ENCODE measurements at places on chromosomes 11 and 22. TPM values are rescaled to one million over a fixed set of nuclear protein-coding genes. Genes with fewer than 3 reads are reported as not detected.

- no peak for DNase-seq
Observed at GRCh38 chr11:61964058-61964665, 3.3 kb downstream of the FTH1 start.

- DNase-seq: no peak
Observed at GRCh38 chr22:20290578-20291248, 22.6 kb upstream of the RTN4R start.

GRCh38 chr11:1570896-1571759, 943 bp downstream of the DUSP8 start:
- peak; percentile 73 for DNase-seq

DNA sequence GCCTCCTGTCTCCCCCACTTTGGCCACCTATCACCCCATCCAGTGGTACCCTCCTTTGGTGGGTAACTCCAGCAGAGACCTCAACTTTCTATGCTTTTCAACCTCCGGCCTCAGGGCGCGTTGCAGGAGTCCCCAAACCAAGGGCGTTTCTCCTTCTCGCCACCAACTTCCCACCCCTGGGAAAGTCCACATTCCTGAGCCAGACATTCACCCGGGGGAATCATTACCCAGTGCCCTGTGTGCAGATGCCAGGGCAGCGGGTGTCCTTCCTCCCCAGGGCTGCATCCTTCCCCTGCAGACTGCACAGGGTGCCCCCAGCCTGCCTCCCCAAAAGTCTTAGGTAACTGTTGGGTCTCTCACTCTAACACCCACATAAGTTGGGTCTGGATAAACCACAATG, 26.4 kb downstream of the MYEOV start:
- DNase-seq: no peak

- no peak for DNase-seq
Observed at GRCh38 chr11:111531136-111531535, 9.4 kb upstream of the LAYN start.

GRCh38 chr11:28566339-28567089, 458.3 kb downstream of the METTL15 start:
- DNase-seq: peak; percentile 74

DNA sequence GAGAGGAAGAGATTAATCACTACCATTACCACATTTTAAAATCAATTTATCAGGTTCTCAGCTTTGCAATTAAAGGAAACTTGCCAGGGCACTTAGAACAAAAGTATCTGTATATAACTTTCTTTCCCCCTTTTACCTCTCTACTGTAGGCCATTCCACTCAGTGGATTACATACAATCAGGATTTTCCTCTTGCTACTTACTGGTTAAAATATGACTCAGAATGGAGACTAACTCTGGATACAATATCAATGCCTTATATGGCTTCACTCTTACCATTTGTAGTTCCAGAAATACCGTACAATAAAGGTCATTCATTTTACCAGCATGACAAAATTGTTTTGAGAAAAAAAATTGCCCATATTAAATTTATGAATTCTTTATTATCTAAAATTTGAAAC, 706.8 kb downstream of the KCNA4 start:
- no peak for DNase-seq

DNA sequence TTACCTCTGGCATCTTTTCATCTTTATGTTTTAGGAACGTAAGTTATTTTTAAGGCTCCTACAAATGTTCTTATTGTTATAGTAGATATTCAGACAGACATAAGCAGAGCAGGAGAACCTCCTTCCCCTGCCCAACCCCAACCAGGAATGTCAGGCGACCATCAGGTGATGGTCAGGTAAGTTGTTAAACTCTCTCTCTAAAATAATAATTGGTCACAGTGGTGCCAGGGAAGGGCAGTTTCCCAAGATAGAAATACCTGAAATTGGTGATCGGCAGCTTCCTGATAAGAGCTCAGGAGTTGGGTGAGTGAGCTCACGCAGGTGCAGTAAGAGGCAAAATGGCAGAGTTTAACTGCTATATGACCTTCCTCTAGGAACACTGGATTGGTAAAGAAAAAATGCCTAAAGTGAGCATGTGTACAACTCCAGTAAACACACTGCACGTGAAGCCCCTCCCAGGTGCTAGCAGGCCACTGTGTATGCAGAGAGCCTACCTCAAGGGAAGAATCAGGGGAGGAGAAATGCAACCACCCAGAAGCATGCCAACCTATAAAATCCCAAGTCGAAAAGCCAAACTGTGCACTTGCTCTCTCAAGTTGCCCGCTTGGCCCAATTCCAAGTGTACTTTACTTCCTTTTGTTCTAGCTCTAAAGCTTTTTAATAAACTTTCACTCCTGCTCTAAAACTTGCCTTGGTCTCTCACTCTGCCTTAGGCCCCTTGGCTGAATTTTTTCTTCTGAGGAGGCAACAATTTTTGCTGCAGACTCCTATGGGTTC, 273.9 kb downstream of the SBF2 start:
- no peak for DNase-seq

DNA sequence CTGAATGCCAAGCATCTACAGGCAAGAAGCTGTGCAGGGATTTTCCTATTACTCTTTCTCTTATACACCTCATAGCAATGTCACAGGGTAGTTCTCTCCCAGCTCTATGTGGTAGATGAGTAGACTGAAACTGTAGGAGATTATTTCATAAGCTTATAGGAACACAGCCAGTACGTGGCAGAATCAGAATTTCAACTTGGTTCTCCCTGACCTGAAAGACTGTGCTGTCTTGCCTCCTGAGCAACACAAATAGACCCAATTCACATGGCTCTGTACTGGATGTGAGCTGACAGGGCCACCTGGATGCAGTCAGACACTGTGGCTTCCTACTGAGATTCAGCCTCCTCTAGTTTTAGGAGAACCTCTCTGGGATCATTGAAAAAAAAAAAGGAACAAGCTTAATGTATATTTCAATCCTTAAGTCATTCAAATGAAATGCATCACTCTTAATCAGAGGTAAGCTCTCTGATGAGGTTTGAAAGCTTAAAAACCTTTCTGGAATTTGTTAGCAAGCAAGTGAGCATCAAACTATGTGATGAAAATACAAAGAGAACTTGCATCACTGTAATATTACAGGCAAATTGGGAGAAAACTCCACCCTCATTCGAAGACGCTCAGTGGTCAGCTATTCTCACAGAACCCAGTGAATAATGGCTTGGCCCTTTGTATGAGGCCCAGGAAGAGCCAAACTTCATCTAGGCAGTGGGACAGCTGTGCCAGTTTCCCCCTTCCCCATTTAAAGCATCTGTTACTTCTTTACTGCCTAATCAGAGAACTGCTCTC, 1039.3 kb downstream of the NTM start:
- DNase-seq: no peak

GRCh38 chr11:62125316-62125715, 1.5 kb downstream of the INCENP start:
- DNase-seq: no peak

DNA sequence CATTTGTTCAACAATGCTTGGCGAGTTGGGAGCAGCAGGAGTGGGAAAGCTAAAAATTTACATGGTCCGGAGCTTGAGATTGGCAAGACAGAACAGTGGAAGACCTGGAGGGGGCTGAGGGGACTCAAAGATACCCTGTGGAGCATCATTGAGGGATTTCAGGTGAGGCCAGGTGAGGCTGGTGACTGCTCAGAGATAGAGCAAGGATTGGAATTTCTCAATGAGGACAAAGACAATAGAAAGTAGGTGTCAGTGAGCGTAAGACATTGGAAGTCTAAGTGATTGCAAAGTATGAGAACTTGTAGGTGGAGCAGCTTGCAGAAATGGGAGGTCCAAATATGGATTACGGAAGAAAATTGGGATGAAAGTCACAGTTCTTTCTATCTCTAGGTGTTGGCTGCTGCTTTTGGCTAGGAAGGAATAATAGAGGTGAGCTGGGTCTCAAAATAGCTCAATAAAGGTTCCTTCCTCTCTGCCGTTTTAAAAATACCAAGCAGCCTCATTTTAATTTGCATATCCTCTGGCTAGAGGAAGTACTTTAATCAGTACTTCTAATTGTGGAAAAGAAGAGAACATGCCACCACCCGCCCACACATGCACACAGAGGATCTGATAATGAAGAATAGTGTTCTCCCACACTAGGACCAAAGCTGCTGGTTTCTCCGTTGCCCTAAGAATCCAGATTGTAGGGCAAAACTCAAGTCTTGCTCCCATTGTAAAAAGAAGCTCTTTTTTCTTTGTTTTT, 41.8 kb upstream of the SORL1-AS1 start:
- DNase-seq: no peak

DNA sequence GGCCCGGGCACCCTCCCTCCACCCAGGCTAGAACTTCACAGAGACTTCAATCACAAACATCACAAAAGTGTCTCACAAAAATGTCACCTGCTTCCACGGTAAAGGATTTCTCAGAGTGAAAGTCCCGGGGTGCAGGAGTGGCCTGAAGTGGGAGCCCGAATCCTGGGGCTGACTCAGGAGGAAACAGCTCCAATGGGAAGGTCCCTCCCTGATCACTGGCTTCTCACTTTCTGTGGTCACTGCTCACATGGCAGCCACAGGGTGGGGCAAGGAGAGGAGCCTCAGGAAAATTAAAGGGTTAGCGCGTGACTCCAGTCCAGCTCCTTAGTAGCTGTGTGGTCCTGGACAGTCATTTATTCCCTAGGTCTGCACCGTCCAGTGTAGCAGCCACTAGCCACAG, 564.5 kb upstream of the B3GAT1 start:
- DNase-seq: no peak

DNA sequence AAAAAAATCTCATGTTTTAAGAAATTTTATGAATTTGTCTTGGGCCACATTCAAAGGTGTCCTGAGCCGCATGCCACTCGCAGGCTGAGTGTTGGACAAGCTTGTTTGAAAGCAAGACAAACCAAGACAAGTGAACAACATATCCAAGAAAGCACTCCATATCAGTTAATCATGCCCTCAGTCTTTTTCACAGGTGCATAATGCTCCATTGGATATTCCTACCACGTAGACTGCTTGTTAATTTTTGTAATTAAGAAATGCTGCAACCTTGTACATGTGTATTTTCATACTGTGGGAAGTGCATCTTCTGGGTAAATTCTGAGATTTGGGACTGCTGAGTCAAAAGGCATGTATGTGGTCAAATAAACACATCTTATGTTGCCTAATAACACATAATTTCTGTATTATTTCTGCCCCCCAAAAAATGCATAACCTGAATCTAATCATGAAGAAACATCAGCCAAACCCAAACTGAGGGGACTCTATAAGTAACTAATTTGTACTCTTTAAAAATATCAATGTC, 8.2 kb downstream of the RRAS2 start:
- DNase-seq: no peak

- DNase-seq: no peak
Observed at GRCh38 chr22:19510919-19511341, 13.3 kb downstream of the CLDN5 start.

- DNase-seq: no peak
Observed at GRCh38 chr11:119175493-119176077, 7.1 kb downstream of the NLRX1 start.

GRCh38 chr22:37741312-37741795, 44.5 kb downstream of the TRIOBP start:
- DNase-seq: peak; percentile 91

DNA sequence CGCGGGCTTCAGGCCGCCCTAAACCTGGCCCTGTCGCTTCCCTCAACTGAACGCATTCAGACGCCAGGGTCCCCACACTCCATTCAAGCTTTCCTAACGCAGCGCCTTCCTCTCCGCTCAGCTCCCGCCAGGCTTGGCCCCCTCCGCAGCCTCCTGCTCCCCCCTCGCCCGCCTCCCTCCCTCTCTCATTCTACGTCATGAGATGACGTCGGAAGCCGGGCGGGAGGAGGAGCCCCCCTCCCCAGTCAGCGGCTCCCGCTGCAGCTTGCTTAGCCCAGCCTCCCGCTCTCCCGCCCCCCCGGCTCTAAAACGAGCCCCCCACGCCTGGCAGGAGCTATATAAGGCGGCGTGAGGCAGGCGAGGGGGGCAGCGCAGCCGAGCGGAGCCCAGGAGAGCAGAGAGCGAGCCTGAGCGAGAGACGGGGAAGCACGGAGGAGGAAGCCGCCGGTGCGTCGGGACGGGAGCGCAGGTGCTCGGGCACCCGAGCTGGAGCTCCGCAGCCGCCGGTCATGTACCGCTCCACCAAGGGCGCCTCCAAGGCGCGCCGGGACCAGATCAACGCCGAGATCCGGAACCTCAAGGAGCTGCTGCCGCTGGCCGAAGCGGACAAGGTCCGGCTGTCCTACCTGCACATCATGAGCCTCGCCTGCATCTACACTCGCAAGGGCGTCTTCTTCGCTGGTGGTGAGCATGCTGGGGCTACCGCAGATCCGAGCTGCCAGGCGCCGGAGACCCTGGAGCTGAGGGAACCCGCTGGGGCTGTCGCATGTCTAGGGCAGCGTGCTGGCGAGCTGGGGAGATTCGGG, at the start of gene NPAS4:
TSS of gene NPAS4 (plus strand) at position 365 of the 806 bp plus-strand sequence. CDS start at position 510, 145 bp downstream.
- DNase-seq: peak; percentile 69

- no peak for DNase-seq
Observed at GRCh38 chr11:132520199-132520598, 1012.1 kb downstream of the OPCML start.

DNA sequence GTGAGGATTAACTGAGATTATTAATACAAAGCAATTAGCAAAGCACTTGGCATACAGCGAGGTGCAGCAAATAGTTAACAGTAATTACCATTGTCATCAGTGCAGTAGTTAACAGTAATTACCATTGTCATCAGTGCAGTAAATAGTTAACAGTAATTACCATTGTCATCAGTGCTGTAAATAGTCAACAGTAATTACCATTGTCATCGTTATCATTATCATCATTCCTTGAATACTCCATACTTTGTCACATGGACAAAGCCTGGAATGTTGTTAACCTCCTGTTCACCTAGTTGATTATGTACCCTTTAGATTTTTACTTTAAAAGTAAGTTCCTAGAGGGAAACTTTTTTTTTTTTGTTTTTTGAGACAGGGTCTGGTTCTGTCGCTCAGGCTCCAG, 19.5 kb upstream of the LYVE1 start:
- no peak for DNase-seq

- DNase-seq: no peak
Observed at GRCh38 chr11:38332046-38332445, 1734.0 kb upstream of the RAG2 start.

GRCh38 chr11:36791957-36792356, 193.9 kb upstream of the RAG2 start:
- DNase-seq: no peak

DNA sequence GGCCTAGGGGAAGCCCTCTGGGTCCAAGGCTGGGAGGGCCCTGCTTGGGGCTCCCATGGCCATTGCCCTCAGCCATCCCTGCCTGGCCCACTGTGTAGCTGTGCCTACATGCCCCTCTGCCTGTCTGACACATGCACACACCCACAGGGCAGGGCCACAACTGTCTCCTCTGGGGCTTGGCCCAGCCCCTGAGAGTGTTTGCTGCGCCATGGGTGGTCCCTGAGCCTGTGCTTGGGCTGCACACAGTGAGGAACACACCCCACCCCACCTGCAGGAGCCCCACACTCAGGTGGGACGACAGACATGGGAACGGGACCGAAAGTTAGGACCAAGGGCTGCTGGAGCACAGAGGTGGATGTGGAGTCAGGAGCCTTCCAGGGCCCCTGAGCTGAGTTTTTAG, 489.5 kb downstream of the TBC1D22A start:
- DNase-seq: no peak

GRCh38 chr11:83471831-83472727, 185.9 kb upstream of the CCDC90B start:
- DNase-seq: no peak

- DNase-seq: no peak
Observed at GRCh38 chr11:66328031-66328301, 8.3 kb downstream of the RIN1 start.

MAP6 gene
- 15.8 TPM for total RNA-seq

TRIM48 gene
- not detected for total RNA-seq

IGLL5 gene
- 2.3 TPM for total RNA-seq

GPR137 gene
- total RNA-seq: 3.9 TPM

TSPAN18 gene
- total RNA-seq: 21.3 TPM

CNIH2 gene
- total RNA-seq: not detected

RNF121 gene
- total RNA-seq: 5.0 TPM

OR52H1 gene
- total RNA-seq: not detected

POU2AF1 gene
- total RNA-seq: 0.11 TPM

C22orf31 gene
- total RNA-seq: not detected

Data from ascending aorta (tissue), 2 donors.